WTC11 (cell line): ENCODE measurements at places on chromosomes 5 and 9. TPM values are rescaled to one million over a fixed set of nuclear protein-coding genes. Genes with fewer than 3 reads are reported as not detected.

- no peaks in the 10 kb centered on the region for H3K27me3 ChIP-seq
- no peaks in the 10 kb centered on the region for H3K36me3 ChIP-seq
- H3K27ac ChIP-seq, result no peak overlapping the region
- H3K4me3 ChIP-seq, result no peak overlapping the region
These were observed 267.0 kb upstream of the TYRP1 start for GRCh38 chr9:12425878-12426864.

DNA sequence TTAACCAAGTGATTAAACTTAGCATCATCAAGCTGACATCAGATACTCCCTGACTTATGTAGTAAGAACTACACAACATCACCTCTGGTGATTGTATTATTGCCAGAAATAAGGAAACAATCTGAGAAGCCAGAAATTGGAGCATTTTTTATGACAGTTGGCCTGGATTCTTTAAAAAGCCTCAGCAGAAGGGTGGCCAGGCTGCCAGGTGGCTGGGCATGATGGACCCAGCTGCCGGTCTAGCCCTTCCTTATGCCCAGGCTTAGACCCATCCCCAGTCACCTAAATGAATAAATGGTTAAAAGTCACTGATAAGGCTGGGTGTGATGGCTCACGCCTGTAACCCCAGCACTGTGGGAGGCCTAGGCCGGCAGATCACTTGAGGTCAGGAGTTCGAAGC is 12.8 kb downstream of the OR1K1 start:
- no peaks in the 10 kb centered on the region for H3K27me3 ChIP-seq
- no peak overlapping the region for H3K4me3 ChIP-seq
- DNase-seq, result no peak
- H3K4me1 ChIP-seq, result no peaks in the 10 kb centered on the region

GRCh38 chr9:19914044-19914443 is 125.2 kb upstream of the SLC24A2 start:
- no peak for DNase-seq
- no peak overlapping the region for H3K27ac ChIP-seq
- H3K4me1 ChIP-seq, result peaks cover 2% of the 10 kb centered on the region; the same call in 1 of the 2 replicates

GRCh38 chr9:419571-420171 is 205.0 kb downstream of the DOCK8 start:
- H3K27ac ChIP-seq, result no peak overlapping the region
- no peaks in the 10 kb centered on the region for H3K27me3 ChIP-seq
- H3K4me3 ChIP-seq, result no peak overlapping the region
- H3K4me1 ChIP-seq, result no peaks in the 10 kb centered on the region
- no peak for DNase-seq

DNA sequence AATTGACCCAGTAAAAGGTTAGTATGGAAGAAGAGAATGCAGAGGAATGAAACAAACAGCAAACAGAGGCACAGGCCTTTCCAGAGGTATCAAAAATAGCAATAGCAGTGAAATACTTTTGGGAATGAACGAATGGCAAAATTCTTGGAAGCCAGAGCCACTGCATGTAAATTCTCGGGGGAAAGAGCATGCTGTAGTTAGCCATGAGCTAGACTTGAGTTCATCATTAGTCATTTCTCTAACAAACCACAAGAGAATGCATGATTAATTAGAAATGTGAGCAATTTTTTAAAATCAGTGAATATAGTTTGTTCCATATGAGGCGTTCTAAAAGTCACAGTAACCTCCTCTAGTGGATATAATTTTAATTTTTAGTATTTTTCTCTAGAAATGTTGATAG is 170.3 kb upstream of the PRR16 start:
- H3K4me3 ChIP-seq, result no peak overlapping the region
- H3K36me3 ChIP-seq, result no peaks in the 10 kb centered on the region
- DNase-seq, result no peak
- no peaks in the 10 kb centered on the region for H3K27me3 ChIP-seq
- peaks cover 6% of the 10 kb centered on the region; the same call in 1 of the 2 replicates for H3K4me1 ChIP-seq
- no peak overlapping the region for H3K27ac ChIP-seq

DNA sequence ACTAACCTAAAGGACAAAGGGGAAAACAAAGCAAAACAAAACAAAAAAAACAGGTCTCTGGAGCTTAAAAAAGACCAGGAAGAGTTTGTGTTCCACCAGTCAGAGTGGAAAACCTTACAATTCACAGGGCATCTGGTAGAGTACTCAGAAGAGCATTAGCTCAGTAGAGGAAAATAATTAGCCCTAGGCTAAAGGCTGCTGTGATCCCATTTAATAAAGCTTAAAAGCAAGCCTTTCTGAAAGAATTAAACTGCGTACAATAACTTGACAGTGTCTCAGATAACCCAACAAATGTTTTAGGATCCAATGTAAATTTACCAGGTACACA is 7.3 kb downstream of the ECM2 start:
- no peaks in the 10 kb centered on the region for H3K4me1 ChIP-seq
- no peaks in the 10 kb centered on the region for H3K27me3 ChIP-seq
- DNase-seq, result no peak
- H3K27ac ChIP-seq, result no peak overlapping the region

FSD1L gene
- 4.5 to 5.3 TPM (median 4.6 TPM) in 3 replicates for total RNA-seq
